ENCODE measurements at places on chromosomes 7 and 10. TPM values are rescaled to one million over a fixed set of nuclear protein-coding genes. Genes with fewer than 3 reads are reported as not detected.
A peak's percentile ranks its signal among the peaks of the same experiment; 100 is the strongest.

Gene HTR7
- total RNA-seq = 0.10 TPM

DNA sequence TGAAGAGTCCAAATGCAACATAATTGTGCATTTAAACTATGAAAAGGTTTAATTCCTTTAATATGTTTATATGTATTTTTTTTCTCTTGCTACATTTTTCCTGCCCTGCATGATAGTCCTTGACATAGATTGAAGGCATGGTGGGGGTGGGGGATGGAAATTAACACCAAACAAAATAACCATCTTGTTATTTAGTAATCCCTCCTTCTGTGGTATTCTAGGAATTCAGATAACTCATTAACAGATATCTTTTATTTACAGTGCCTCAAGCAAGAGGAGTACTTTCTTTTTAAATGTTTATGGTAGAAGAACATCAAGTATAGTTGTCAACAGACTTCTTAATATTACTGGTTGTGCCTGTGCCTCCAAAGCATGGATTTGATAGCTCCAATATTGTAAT, 337.6 kb upstream of the SEMA3A start:
- DNase-seq = no peak
- no peak overlapping the region for H3K27ac ChIP-seq
- no peaks in the 10 kb centered on the region for H3K4me1 ChIP-seq
- H3K4me3 ChIP-seq = no peak overlapping the region

DNA sequence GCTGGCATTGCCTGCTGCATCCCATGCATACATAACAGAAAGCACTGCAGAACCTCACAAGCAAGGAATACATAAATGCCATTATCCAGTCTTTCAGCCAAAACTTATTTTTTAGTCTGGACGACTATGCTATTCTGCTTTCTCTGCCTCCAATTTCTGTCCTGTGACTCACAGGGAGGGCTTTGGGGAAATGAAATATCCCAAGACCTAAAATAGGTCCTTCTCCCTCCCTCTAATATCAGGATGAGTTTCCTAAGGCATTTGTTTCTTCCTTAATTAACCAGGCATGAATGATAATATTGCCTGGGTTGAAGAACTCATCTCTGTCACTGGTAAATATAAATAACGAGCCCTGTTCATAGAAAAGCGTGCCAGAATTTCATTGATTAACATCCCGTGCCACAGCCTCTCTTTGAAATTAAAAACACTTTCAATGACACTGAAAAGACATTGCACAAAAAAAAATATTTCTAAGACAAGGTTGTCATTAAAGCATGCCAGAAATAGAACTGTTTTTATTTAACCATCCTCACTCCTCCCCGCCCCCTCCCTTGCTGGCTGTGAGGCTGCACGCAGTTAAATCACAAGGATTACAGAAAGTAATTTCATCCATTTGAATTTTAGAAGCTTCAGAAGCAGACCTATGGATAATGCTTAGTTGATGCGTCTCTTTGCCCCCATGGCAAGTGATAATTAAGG, 103.0 kb upstream of the ANKRD1 start:
- no peak for DNase-seq
- H3K27me3 ChIP-seq = no peaks in the 10 kb centered on the region
- no peaks in the 10 kb centered on the region for H3K36me3 ChIP-seq

Gene CREB5
- 0.48 TPM for total RNA-seq

Gene CNNM1
- 1.0 TPM for total RNA-seq

DNA sequence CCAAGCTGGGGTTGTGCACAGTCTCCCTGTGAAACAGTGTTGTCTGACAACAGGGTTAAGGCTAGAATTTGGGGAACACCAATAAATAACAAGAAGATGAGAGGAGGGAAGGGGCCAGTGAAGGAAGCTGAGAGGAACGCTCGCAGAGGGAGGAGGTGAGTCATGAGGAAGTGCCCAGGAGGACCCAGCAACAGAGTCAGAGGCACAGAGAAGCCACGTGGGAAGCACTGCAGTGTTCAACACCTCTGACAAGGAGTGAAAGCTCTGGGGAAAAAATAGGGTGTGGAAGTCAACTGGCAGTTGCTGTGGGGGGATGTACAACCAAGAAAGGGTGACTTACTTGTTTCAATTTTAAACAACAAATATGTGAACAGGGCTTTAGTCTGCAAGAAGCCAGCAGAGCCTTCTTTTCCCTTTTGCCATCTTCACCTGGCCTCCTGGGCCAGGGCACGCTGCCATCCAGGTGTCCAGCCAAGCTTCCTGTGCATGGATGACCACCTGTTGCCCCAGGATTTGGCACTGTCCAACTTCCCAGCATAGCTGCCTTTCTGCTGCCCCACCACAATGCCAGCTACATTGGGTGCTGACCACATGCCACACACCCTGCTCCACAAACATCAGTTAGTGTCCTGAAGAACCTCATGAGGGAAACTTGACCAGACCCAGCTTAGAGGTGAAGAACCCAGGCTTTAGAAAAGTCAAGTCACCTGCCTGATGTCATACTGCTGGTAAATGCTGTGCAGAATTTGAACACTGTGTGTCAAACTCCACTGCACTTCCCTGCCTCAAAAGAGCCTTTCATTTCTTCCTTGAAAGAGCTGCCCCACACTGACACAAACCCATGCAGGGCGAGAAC, 69.6 kb downstream of the ATXN7L1 start:
- no peaks in the 10 kb centered on the region for H3K36me3 ChIP-seq
- peaks cover 3% of the 10 kb centered on the region for H3K27me3 ChIP-seq
- peak overlapping the region; percentile 7 for H3K4me3 ChIP-seq
- H3K4me1 ChIP-seq = peaks cover 60% of the 10 kb centered on the region
- peak overlapping the region; percentile 40 for H3K27ac ChIP-seq

GRCh38 chr7:152702-153391, 39.5 kb upstream of the FAM20C start:
- H3K27ac ChIP-seq = no peak overlapping the region
- H3K27me3 ChIP-seq = no peaks in the 10 kb centered on the region
- no peak overlapping the region for H3K4me3 ChIP-seq
- DNase-seq = no peak
- H3K4me1 ChIP-seq = peaks cover 11% of the 10 kb centered on the region
- peaks cover 1% of the 10 kb centered on the region for H3K36me3 ChIP-seq

DNA sequence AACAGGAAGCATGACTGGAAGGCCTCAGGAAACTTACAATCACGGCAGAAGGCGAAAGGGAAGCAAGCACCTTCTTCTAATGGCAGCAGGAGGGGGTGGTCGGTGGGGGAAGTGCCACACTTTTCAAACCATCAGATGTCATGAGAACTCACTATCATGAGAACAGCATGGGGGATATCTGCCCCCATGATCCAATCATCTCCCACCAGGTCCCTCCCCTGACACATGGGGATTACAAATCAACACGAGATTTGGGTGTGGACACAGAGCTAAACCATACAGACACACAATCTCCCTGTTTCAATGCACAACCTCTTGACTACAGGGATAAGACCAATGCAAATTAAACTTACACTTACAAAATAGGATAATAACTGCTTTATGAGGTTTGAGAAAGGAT, 97.6 kb downstream of the SGMS1 start:
- H3K27ac ChIP-seq = no peak overlapping the region
- peaks cover 14% of the 10 kb centered on the region for H3K36me3 ChIP-seq
- H3K4me1 ChIP-seq = peaks cover 11% of the 10 kb centered on the region
- no peak for DNase-seq
- no peaks in the 10 kb centered on the region for H3K27me3 ChIP-seq
- H3K4me3 ChIP-seq = no peak overlapping the region

DNA sequence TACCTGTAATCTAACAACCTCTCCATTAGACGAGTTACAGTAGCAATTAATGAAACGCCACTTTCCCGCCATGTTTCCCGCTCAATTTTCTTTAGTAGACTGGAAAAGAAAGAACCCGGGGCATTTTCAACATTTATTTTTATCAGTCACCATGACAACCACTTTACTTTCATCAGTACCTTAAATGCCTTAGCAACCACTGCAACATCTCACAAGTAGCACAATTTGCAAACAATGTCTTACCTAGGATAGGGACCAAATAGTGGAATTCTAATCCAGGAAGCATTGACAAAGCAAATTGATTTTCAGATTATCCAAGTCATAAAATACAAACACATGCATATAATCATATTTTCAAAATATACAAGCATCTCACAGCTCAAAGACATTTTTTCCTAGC, 221.6 kb upstream of the IMMP2L start:
- no peak overlapping the region for H3K27ac ChIP-seq
- H3K36me3 ChIP-seq = no peaks in the 10 kb centered on the region
- H3K4me1 ChIP-seq = no peaks in the 10 kb centered on the region
- H3K4me3 ChIP-seq = no peak overlapping the region

DNA sequence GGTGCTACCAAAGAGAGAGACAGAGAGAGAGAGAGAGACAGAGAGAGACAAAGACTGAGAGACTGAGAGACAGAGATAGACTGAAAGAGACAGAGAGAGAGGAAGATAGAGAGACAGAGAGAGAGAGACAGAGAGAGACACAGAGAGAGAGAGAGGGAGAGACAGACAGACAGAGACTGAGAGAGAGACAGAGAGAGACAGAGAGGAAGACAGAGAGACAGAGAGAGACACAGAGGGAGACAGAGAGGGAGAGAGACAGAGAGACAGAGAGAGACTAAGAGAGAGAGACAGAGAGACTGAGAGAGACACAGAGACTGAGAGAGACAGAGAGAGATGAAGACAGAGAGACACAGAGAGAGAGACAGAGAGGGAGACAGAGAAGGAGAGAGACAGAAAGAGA, 91.2 kb downstream of the SFMBT2 start:
- peak overlapping the region; percentile 3 for H3K4me3 ChIP-seq
- H3K27me3 ChIP-seq = no peaks in the 10 kb centered on the region
- peaks cover 20% of the 10 kb centered on the region for H3K36me3 ChIP-seq
- DNase-seq = no peak

Gene HYCC1
- total RNA-seq = 19.5 TPM
